GM12878 (cell line): ENCODE measurements at places on chromosomes 7 and 10. TPM values are rescaled to one million over a fixed set of nuclear protein-coding genes. Genes with fewer than 3 reads are reported as not detected.

Gene FZD1
- total RNA-seq: 0.56 TPM in 2 replicates

Gene STAG3
- total RNA-seq: 78.7 and 81.7 TPM in 2 replicates

Gene GPR158
- not detected in 2 replicates for total RNA-seq

Gene CHST3
- 0.13 and 0.15 TPM in 2 replicates for total RNA-seq

Gene LAMB4
- not detected in 2 replicates for total RNA-seq

GRCh38 chr10:124990671-124991625 is 49.0 kb downstream of the ZRANB1 start:
- no peak for DNase-seq
- H3K4me1 ChIP-seq: peaks cover 9% of the 10 kb centered on the region
- no peaks in the 10 kb centered on the region for H3K36me3 ChIP-seq
- H3K27me3 ChIP-seq: no peaks in the 10 kb centered on the region

DNA sequence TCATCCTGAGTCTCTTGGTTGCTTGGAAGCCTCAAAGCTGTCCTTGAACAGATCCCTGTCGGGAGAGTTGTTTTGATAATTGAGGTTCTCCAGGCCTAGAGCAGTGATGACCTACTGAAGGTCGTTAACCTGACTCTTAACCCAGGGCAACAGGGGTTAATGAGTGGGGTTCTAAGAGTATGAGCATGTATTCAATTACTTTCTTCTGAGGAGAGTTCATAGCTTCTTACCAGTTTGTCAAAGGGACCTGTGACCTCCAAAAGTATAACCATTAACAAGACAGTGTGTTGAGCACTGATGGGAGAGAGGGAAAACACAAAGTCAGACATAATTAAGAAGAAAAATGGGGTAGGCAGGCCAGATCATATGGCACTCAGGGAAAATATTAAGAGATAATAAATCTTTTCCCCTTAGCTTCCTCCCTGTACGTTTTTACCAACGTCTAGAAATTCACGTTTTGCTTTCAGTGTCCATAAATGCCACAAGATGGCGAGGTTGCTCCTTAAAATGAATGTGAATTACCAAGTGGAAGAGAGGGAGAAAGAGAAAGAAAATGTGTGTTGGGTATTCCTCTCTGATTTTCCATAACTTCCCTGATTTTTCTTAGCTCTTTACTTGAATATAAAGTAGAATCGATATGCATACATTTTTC is 97.6 kb downstream of the SUGCT start:
- no peak for DNase-seq
- H3K4me3 ChIP-seq: no peak overlapping the region
- no peaks in the 10 kb centered on the region for H3K4me1 ChIP-seq
- H3K27ac ChIP-seq: no peak overlapping the region
- no peaks in the 10 kb centered on the region for H3K36me3 ChIP-seq

- H3K27me3 ChIP-seq: peaks cover 3% of the 10 kb centered on the region; the same call in 1 of the 2 replicates
- H3K4me1 ChIP-seq: no peaks in the 10 kb centered on the region; the same call in 1 of the 2 replicates
- no peak overlapping the region for H3K27ac ChIP-seq
- no peak for DNase-seq
Observed at GRCh38 chr10:114188900-114189299, 9.7 kb downstream of the TDRD1 start.

DNA sequence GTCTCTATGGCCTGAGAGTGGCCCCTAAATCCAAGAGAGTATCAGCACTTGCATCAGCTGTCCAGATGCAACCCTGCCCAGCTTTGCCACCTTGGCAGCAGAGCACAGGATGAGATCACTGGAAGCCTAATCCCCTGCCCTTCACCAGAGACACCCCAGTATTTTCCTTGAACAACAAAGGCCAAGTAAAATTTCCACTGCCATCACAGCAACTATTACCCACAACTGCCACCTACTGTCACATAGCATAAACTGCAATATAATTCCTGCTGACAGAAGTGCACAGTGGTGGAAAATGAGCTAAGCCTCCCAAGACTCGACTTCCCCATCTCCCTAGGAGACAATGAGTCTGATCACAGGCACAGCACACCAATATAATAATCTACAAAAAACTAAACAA is 462.8 kb upstream of the ZWINT start:
- no peaks in the 10 kb centered on the region for H3K36me3 ChIP-seq
- peak; percentile 5 for DNase-seq
- no peak overlapping the region for H3K27ac ChIP-seq
- no peak overlapping the region for H3K4me3 ChIP-seq

- peak overlapping the region; percentile 51 for H3K27ac ChIP-seq
- DNase-seq: peak; percentile 40
- H3K36me3 ChIP-seq: no peaks in the 10 kb centered on the region
- H3K4me1 ChIP-seq: peaks cover 36% of the 10 kb centered on the region
- H3K4me3 ChIP-seq: no peak overlapping the region
Observed at GRCh38 chr10:129605266-129605985, 138.4 kb downstream of the MGMT start.

GRCh38 chr7:3310884-3311283 is 9.8 kb downstream of the SDK1 start:
- no peak overlapping the region for H3K4me3 ChIP-seq
- no peak overlapping the region for H3K27ac ChIP-seq
- H3K4me1 ChIP-seq: no peaks in the 10 kb centered on the region
- H3K27me3 ChIP-seq: no peaks in the 10 kb centered on the region; the same call in 1 of the 2 replicates
- DNase-seq: no peak

DNA sequence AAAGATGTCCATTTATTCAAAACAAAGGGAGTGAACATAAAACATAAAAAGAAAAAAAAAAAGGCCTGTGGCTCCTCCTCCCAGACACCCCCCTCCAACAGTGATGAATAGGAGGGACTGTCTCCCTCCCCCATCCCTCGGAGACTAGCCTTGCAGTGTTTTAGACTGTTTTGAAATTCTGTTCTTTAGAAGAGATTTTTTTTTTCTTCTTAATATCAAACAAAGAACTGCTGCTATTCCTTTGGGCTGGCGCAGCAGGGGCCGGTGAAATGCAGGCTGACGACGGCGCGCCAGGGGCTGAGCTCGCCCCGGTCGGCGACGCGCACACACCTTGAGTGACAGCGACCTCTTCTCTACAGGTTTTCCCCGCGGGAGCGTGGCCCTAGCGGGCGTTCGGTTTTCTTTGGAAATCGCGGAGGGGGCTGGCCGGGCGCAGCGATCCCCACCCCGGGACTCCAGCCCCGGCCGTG is at the start of gene LANCL2:
LANCL2 (plus strand) TSS at position 133 of the 470 bp plus-strand sequence. CDS start 689 bp downstream, outside the sequence.
- no peaks in the 10 kb centered on the region for H3K36me3 ChIP-seq
- DNase-seq: no peak
- H3K27me3 ChIP-seq: no peaks in the 10 kb centered on the region
- H3K27ac ChIP-seq: peak within 1 kb of the TSS; percentile 91
- H3K4me1 ChIP-seq: peaks cover 9% of the 10 kb centered on the region

- no peak for DNase-seq
- no peaks in the 10 kb centered on the region for H3K36me3 ChIP-seq
- no peak overlapping the region for H3K4me3 ChIP-seq
- H3K4me1 ChIP-seq: no peaks in the 10 kb centered on the region
Observed at GRCh38 chr7:3559278-3559677, 258.2 kb downstream of the SDK1 start.

- H3K4me3 ChIP-seq: no peak overlapping the region
- H3K4me1 ChIP-seq: no peaks in the 10 kb centered on the region
- H3K36me3 ChIP-seq: no peaks in the 10 kb centered on the region
- DNase-seq: no peak
- no peaks in the 10 kb centered on the region for H3K27me3 ChIP-seq
- no peak overlapping the region for H3K27ac ChIP-seq
Observed at GRCh38 chr7:83852136-83852535, 203.2 kb upstream of the SEMA3E start.

- H3K27me3 ChIP-seq: 0 out of 2 replicates have a peak, but pooled peaks cover 4% of the 10 kb centered on the region
- H3K4me3 ChIP-seq: no peak overlapping the region
- H3K4me1 ChIP-seq: no peaks in the 10 kb centered on the region
- DNase-seq: no peak
- no peak overlapping the region for H3K27ac ChIP-seq
- no peaks in the 10 kb centered on the region for H3K36me3 ChIP-seq
Observed at GRCh38 chr7:54664235-54665228, 94.5 kb downstream of the SEC61G start.

DNA sequence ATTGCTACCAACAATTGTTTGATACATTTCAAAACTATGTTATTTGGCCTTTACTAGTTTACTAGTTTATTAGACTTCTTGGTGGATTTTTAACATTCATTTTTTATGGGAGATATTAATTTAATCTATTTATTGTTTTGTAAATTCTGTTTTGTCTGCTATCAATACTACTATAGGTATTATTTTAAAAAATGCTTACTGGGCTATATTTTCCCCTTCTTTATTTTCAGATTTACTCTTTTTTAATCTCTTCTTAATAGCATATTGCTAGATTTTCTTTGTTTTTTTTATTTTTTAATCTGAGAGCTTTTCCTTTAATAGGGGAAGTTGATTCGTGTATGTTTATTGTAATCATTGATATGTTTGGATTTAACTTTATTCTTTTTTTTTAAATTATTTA is 147.5 kb downstream of the CDK14 start:
- H3K27me3 ChIP-seq: no peaks in the 10 kb centered on the region
- DNase-seq: no peak

DNA sequence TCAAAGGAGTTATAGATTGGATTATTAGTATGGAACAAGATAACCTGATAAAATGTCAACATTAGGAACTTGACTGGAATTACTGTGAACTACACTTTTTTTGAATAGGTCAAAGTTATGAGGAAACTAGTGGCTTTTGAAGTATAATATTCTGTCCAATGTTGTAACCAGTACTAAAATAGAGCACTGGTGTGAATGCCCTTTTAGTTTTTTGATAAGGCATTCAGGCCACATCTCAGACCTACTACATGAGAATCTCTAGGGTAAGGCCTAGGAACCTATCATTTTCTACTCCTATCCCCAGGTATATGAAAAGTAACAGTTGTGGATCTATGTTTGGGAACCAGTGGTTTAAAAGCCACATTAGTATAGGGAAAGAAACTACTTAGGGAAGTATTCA is 16.4 kb downstream of the KMT2E start:
- no peak for DNase-seq
- no peak overlapping the region for H3K4me3 ChIP-seq
- no peaks in the 10 kb centered on the region for H3K27me3 ChIP-seq
- peaks cover 8% of the 10 kb centered on the region for H3K36me3 ChIP-seq

GRCh38 chr7:113283861-113284260 is 165.5 kb upstream of the SMIM30 start:
- H3K36me3 ChIP-seq: no peaks in the 10 kb centered on the region
- H3K27me3 ChIP-seq: no peaks in the 10 kb centered on the region
- H3K4me1 ChIP-seq: no peaks in the 10 kb centered on the region
- no peak overlapping the region for H3K27ac ChIP-seq
- no peak overlapping the region for H3K4me3 ChIP-seq
- no peak for DNase-seq

- no peaks in the 10 kb centered on the region for H3K27me3 ChIP-seq
- no peaks in the 10 kb centered on the region for H3K36me3 ChIP-seq
- no peaks in the 10 kb centered on the region for H3K4me1 ChIP-seq
- no peak overlapping the region for H3K27ac ChIP-seq
- DNase-seq: no peak
Observed at GRCh38 chr10:124232686-124233545, 139.5 kb upstream of the CHST15 start.

DNA sequence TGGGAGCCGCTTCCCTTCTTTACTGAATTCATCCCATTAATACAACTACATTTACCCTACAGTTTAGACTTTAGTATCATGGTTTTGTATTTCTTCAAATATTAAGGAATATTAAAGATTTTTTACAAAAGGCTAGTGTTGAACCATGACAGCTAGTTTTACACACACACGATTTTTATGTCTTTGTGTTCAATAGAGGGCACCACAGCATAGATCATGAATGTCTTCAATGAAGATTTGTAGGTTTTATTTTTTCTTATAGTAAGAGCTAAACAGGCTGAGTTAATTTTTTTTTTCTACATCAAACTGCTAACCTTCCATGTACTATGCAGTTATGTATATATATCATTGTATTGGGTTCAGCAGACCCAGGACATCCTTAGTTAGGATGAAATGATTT is 76.9 kb downstream of the SNX10 start:
- no peak overlapping the region for H3K27ac ChIP-seq
- H3K4me3 ChIP-seq: no peak overlapping the region
- peaks cover 17% of the 10 kb centered on the region for H3K36me3 ChIP-seq
- peaks cover 11% of the 10 kb centered on the region for H3K4me1 ChIP-seq
- no peak for DNase-seq

GRCh38 chr10:108230478-108231170 is 1066.1 kb upstream of the SORCS1 start:
- H3K27me3 ChIP-seq: no peaks in the 10 kb centered on the region
- H3K36me3 ChIP-seq: no peaks in the 10 kb centered on the region
- no peak overlapping the region for H3K27ac ChIP-seq
- no peaks in the 10 kb centered on the region for H3K4me1 ChIP-seq
- H3K4me3 ChIP-seq: no peak overlapping the region

- H3K4me3 ChIP-seq: no peak overlapping the region
- H3K27ac ChIP-seq: no peak overlapping the region
- H3K36me3 ChIP-seq: no peaks in the 10 kb centered on the region
- no peak for DNase-seq
- H3K27me3 ChIP-seq: no peaks in the 10 kb centered on the region
Observed at GRCh38 chr7:42057331-42057730, 179.7 kb downstream of the GLI3 start.

DNA sequence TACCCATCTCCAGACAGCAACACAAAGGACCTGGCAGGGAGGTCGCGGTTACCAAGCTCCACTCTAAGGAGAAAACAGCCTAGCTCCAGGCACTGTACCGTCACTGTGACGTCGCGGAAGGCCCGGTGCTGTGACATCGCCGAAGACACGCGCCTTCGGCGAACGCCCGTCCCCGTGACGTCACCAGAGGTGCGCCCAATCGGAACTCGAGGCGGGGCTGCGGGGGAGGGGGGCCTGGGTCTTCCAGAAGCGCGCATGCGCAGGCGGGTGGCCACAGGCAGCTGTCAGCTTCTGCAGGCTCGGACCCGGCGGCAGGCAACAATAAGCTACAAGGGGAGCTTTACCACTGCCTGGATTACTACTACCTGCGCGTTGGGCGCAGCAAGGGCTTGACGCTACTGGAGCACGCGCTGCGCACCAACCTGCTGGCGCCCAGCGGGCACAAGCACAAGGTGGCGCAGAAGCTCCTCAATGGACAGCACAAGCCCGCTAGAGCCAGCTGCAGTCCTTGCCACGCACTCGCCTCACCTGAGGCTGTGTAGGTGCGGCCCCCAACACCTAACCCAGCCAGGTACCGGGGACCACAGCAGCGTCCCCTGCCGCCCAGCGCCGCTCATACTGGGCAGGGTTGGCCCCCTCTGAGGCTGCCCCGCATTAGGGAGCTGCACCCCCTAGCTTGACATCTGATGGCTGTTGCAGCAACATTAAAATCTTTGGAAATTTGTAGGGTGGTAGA is 208.4 kb downstream of the TPST1 start:
- H3K4me1 ChIP-seq: peaks cover 4% of the 10 kb centered on the region
- DNase-seq: no peak
- no peak overlapping the region for H3K27ac ChIP-seq
- H3K36me3 ChIP-seq: no peaks in the 10 kb centered on the region
- H3K4me3 ChIP-seq: peak overlapping the region; percentile 50
